Ascending aorta (tissue), 2 donors: ENCODE measurements at places on chromosomes 7 and 10.

DNA sequence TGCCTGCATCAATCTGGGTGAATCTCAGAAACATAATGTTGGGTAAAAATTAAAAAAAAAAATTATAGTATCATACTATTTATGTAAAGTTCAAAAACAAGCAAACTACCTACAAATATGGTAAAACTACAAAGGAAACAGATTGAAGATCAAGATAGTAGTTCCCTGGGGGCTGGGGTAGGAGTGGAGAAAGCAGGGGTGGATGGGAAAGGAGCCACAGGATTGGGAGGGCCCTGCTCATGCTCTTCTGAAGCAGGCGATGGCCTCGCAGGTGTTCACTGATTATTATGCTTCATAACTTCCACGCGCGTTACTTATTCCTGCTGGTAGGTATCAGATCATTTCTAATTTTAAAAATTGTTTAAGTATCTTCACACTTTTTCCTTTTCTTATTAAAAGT lies 96.0 kb upstream of the GATA3 start:
- no peak for DNase-seq
- H3K27ac ChIP-seq, result no peak overlapping the region
- no peaks in the 10 kb centered on the region for H3K4me1 ChIP-seq
- no peaks in the 10 kb centered on the region for H3K36me3 ChIP-seq
- no peaks in the 10 kb centered on the region for H3K27me3 ChIP-seq
- no peak overlapping the region for H3K4me3 ChIP-seq

- H3K27me3 ChIP-seq, result no peaks in the 10 kb centered on the region
- peaks cover 50% of the 10 kb centered on the region for H3K4me1 ChIP-seq
- H3K36me3 ChIP-seq, result no peaks in the 10 kb centered on the region
- peak overlapping the region; percentile 17 for H3K4me3 ChIP-seq
- DNase-seq, result peak; percentile 98
Observed at GRCh38 chr7:101882595-101883564, 65.5 kb downstream of the CUX1 start.

GRCh38 chr10:44030132-44030531 lies 354.8 kb downstream of the CXCL12 start:
- H3K36me3 ChIP-seq, result no peaks in the 10 kb centered on the region
- H3K27ac ChIP-seq, result peak overlapping the region; percentile 47
- H3K4me3 ChIP-seq, result no peak overlapping the region

DNA sequence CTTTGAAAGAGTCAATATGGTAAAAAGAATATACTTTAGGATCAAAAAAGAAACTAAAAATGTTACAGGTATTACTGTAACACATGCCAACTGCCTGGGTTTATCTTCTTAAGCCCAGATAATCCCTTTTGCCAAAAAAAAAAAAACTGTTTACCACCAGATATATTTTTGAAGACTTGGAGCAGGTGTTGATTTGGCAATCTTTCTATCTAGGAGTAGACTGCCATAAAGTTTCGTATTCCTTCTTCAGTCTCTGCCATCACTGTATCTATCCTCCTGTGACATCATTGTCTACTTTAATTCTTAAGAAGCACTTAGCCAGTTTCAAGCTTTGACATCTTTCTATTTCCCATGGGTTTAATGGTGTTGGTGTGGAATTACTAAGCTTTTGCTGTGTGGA lies 161.0 kb downstream of the ST7 start:
- H3K27me3 ChIP-seq, result no peaks in the 10 kb centered on the region
- H3K4me3 ChIP-seq, result no peak overlapping the region
- H3K4me1 ChIP-seq, result no peaks in the 10 kb centered on the region
- H3K27ac ChIP-seq, result no peak overlapping the region

GRCh38 chr10:114259824-114260223 lies 20.8 kb downstream of the VWA2 start:
- no peak for DNase-seq
- H3K36me3 ChIP-seq, result no peaks in the 10 kb centered on the region
- no peak overlapping the region for H3K4me3 ChIP-seq
- H3K27ac ChIP-seq, result no peak overlapping the region
- no peaks in the 10 kb centered on the region for H3K27me3 ChIP-seq

GRCh38 chr10:119644205-119644814 lies 6.9 kb upstream of the BAG3 start:
- DNase-seq, result no peak
- H3K4me3 ChIP-seq, result no peak overlapping the region
- H3K27me3 ChIP-seq, result no peaks in the 10 kb centered on the region
- H3K36me3 ChIP-seq, result no peaks in the 10 kb centered on the region
- H3K4me1 ChIP-seq, result no peaks in the 10 kb centered on the region

DNA sequence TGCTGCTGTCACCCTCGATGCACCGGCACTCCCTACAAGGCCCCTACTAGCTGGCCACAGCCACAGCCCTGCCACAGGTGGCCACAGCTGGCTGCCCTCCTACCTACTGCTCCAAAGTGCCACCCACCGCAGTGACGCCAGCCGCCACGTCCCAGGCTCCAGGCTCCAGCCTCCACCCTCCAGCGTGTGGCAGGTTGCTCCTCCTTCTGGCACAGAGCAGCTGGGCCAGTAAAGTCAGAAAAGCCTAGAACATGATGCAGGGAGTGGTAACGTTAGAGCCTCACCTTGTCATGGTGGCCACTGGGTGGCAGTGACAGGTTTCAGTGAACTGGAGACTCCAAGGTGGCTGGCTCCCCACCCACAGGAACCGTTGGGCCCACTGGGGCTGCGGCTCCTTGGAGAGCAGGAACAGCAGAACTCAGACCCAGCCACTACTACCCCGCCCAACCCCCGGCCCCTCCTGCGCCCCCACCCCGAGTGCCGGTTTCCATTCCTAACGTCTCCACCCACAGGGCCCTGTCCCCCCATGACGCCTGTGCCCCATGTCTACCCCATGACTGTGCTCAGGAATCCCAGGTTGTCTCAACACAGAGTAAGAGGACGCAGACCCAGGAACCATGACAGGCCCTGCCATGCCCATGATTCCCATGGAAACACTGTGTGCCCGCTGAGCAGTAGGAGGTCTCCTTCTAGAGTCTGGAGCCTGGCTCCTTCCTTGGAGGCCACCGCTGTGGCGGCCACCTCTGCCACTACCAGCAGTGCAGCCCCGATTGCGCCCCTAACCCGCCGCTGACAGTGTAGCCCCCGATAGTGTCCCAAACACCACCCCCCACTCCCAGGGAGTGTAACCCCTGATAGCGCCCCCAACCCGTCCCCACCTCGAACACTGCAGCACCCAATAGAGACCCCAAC lies 52.3 kb upstream of the ZNF33B start:
- H3K27me3 ChIP-seq, result no peaks in the 10 kb centered on the region
- no peaks in the 10 kb centered on the region for H3K4me1 ChIP-seq
- no peak overlapping the region for H3K27ac ChIP-seq
- H3K4me3 ChIP-seq, result no peak overlapping the region

DNA sequence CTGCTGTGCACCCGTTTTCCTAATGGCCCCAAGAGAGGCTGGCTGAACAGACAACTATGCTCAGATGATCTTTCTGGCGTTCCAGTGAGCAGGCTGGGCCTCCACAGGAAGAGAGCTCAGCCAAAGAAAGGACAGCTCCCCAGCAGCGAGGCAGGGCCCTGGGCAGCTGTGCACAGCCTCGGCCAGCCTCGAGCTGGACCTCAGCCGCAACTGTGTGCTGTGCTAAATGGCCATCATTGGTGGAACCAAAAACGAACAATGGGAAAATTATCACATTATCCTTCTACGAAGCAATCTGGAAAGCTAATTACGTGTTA lies 97.5 kb downstream of the CTBP2 start:
- H3K4me3 ChIP-seq, result no peak overlapping the region
- no peaks in the 10 kb centered on the region for H3K36me3 ChIP-seq
- peaks cover 44% of the 10 kb centered on the region for H3K4me1 ChIP-seq
- no peak for DNase-seq
